Activated naive CD4-positive, alpha-beta T cell treated with anti-CD3 and anti-CD28 coated beads, Interleukin-2, amount 50 U/mL, for 72 hours (primary cell): ENCODE measurements at places on chromosomes 1 and 21.

DNA sequence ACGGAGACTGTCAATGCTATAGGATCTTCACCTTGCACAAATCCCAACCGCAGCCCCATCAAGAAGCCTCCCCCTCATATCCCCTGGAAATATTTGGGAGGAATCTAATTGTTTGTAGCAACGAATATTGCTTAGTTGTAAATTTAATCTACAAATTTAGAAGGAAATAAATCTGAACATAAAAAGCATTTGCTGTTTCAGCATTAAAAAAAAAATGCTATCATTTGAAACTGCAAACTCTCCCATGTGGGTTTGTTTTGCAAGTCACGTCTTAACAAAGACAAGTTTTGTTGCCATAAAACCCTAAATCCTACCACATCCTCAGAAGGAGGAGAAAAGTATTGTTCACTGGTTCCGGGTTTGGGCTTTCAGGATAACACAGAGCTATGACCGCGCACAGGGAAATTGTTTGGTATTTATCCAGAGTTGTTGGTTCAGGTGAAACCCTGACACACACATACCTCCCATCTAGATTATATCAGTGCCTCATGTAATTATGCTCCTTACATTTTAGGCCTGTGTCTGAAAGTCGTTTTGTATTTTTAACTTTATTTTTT, 279.6 kb downstream of the TM2D1 start:
- no peak for DNase-seq

GRCh38 chr1:239421811-239422210, 35.4 kb downstream of the CHRM3 start:
- DNase-seq = no peak

DNA sequence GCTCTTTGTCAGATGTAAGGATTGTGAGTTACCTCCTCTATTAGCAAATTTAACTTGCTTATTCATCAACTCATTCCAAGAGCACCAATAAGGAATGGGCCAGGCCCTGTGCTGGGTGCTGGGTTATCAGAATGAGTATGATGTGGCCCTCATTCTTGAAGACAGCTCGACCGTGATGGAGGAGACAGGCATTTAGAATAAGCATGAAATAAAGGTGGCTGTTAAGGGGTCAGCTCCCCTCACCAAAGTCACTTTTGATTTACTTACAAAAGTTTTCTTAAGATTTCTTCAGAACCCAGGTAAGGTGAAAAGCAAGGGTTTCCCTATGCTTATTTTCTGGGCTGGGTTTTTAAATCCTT, 15.3 kb upstream of the PADI1 start:
- DNase-seq = no peak

DNA sequence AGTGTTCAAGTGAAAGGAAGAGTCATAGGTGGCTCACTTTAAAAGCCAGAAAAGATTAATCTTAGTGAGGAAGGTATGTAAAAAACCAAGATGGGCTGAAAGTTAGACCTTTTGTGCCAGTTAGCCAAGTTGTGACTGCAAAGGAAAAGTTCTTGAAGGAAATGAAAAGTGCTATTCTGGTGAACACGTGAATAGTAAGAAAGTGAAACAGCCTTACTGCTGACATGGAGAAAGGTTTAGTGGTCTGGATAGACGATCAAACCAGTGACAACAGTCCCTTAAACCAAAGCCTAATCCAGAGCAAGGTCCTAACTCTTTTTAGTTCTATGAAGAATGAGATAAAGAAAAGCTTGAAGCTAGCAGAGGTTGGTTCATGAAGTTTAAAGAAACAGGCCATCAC, 106.4 kb downstream of the CTH start:
- no peak for DNase-seq

DNA sequence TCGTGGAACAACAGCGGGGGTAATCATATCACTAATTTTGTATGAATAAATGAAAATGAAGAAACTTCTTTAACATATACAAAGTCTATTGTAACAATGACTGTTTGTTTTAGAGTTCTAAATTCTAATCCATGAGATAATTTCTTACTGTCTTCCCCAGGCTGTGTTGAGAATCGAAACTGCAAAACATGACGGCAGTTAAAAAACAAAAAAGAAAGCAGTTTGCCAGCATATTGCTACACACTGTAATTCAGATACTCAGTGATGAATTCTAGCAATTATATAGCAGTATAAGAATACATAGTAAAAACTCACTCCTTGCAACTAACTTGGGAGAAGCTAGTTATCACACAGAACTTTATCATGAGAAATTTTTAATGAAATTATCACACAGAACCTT, 22.1 kb downstream of the INSL5 start:
- DNase-seq = no peak
